SJCRH30 (cell line): ENCODE measurements at places on chromosomes 7 and 10.

DNA sequence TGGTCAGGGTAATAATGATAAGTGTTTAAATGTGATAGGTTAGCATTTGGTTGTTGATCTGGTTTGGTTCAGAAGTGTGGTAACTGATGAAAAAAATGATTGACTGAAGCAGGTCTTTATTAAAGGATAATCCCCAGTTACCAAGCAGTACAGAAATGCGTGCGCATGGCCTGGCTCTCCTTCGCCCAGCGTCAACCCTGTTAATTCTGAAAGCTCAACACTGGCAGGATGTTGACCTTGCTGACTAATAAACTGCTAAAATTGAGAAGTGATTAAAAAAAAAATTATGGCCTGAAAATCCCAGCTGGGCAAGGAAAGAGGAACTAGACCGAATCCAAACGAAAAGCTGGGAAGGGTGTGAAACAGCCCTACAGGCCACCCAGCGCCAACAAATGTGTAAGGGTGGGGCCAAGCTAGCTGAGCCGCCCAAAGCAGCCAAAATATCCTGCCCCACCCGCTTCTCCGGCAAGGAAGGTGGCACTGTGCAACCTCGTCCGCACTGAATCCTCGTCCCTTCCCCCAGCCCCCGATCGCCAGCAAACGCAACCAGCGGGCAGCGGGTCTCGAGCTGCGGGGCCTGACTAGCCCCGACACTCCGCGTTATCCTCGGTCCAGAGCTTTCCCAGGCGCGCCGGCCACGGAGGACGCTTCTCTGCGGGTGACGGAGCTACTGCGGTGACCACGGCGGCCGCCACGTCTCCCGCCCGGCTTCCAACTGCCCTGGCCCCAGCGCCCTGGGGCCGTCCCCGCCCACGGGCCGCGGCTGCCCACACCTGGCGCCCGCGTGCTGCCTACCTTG is 561 bp downstream of the SHTN1 start:
- DNase-seq = peak; percentile 53

GRCh38 chr10:78134773-78135306 is 101.2 kb downstream of the RPS24 start:
- peak; percentile 20 for DNase-seq

DNA sequence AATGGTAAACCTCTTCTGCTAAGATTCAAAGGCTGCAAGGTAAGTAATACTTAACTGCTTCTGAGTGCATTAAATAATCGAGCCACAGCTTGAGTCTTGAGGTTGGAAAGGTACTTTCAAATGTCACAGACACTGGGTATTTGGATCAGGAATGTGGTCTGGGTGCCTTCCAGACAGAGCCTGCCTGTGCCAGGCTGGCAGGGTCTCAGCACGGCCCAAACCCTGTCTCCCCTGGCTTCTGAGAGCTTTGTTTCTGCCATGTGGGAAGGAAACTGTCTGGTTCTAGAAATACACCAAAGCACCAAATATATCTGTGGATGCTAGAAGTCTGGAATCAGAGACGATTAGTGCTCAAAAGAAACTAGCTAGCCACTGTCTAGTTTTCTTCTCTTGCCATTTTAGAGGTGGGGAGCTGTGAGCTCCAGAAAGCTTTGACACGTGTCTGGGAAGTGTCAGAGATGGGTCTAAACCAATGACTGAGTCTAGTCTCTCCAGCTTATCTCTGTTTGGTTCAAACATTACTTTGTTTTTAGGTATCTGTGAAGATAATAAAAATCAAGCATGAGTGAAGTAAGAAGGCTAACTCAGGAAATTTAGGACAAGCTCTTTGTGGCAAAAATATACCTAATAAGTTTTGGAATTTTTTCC is 162.8 kb downstream of the CYP26A1 start:
- no peak for DNase-seq

DNA sequence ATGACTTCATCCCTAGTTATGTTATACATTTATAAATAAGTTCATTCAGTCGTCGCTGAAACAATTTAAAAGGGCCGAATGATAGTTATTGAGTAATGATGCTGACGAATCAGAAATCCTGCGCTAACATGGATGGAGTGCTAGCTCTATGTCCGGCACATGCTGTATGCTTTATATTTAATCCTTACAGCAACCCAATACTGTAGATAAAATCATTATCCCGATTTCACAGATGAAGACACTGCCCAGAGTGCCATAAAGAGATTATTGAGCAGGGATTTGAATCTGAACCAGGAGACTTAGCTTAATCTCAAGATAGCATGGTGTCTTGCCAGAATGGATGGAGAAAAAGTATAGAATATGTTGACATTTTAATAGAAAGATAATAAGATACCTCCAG is 1.1 kb upstream of the ICA1 start:
- DNase-seq = no peak

DNA sequence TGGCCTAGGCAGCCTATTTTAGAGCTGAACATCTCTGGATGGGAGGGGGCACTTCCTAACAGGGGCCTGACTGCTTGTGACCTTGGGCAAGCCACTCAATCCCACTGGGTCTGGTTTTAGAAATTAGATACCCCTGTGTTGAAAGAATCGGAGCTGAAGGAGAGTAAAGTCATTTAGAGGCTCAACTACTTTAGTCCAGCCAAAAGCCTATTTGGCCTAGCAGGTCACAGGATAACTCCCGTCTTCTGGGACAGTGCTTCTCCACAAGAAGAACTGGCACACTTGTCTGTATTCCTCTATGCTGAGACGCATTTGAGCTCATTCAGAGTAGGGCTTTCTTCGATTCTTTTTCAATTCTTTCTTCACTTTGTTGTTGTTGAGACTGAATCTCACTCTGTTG is 224.2 kb downstream of the CHCHD3 start:
- DNase-seq = no peak

DNA sequence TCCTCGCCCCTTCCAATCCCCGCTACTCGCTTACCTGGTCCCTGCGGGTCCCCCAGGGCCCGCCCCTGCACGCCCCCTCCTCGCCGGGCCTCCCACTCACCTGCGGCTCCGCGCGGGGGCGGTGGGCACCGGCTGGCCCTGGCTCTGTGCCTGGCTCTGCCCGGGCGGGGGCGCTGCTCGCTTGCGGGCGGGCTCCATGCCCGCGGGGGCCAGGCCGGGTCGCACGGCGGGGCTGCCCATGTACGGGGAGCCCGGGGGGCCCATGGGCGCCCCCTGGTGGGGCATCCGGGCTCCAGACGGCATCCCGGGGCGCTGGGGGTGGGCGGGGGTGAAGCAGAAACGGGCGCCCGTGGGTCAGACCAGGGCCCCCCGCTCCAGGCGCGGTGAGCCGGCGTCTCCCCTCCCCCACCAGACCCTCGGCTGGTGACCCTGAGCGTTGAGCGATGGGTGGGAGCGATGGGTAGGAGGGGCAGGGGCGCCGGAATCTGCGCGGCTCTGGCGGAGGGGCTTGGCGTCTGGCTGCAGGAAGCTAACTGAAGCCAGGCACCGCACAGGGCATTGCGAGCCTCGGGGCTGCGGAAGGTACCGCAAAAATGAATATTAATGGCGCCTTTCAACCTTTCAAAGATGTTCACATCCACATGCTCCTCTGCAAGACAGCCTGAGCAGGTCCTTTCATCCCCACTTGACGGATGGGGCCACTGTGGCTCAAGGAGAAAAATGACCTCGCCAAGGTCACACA is 3.0 kb downstream of the SMARCD3 start:
- no peak for DNase-seq

DNA sequence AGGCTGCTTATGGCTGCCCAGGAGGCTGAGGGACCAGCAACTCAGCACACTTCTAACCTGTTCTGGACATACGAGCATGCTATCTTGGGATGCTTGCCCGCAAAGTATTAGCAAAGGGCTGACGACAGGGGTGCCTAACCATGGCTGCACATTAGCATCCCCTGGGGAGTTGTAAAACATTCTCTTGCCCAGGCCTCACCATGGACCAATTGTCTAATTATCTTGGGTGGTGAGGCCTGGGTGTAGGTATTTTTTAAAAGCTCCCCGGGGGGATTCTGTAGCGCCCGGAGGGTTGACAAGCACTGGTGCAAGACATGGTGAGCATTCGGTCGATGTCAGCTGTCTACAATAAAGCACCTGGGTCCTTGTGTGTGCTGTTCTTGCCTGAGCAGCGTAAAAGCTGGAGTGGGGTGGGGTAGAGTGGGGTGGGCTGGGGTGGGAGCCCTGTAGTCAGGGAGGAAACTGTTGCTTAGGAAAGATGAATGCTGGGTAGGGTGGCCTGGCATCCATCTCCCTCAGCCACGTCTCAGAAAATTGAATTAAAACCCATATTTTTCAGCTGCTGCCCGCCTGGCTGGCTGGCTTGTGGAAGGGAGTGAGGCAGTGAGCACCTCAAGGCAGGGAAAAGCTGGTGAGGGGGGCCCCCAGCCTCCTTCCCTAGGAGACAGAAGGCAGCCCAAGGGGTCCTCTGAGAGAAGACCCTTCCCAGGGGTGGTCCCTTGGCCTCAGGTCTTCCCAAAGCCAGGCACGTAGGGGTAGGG is 2.9 kb upstream of the ADCYAP1R1 start:
- DNase-seq = no peak

GRCh38 chr7:106283831-106284713 is 711 bp downstream of the NAMPT start:
- DNase-seq = peak; percentile 61

DNA sequence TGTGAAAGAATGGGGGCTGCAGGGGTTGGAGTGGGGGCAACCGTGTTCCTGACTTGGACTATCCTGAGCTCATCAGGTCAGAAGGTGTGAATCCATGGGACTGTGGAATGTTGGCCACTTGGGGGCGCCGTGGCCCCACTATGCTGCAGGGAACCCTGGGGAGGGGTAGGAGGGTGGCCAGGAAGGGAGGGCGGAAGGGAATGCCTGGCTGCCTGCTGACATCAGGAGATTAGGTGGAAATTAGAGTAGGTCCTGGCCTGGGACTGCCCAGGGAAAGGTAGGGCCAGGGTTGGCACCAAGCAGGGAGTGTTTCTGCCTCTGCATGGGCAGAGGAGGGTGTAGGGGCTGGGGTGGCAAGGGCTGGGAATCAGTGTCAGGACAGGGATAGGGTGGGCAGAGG is 65.8 kb upstream of the PRSS58 start:
- DNase-seq = peak; percentile 40

DNA sequence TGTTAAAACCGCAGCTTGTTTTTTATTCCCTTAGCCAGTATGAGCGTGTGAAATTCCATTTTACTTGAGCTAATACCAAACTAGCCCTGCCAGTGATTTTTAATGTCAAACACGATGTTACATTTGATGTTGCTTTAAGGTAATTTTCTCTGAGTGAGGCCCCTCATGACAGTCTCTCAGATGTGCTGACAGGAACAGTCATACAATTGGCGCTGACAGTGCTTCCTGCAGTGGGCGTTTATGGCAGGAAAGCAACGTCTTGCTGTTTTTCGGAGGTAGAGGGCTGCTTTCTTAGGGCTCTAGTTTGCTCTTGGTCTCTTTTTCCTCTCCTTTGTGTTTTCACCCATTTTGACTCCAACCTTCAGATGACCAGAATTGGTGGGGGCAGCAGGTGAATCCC is 19.3 kb downstream of the PON1 start:
- no peak for DNase-seq

GRCh38 chr10:124231168-124232155 is 138.1 kb upstream of the CHST15 start:
- DNase-seq = no peak

DNA sequence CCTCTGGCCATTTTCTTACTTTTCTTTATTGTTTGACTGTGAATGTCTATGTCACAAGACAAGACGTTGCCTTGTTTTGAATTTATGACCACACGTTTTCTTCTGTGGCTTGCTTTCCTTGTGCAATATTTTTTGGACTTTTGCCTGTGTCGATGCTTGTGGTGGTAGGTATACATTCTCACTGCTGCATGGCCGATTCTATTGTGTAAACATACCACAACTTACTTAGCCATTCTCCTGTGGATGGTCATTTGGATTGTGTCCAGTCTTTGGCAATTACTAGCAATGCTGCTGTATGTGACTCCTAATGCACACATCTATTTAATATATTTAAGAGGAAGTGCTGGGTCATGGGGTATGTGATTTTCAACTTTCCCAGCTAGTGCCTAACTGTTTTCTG is 18.0 kb upstream of the DLG5 start:
- no peak for DNase-seq

DNA sequence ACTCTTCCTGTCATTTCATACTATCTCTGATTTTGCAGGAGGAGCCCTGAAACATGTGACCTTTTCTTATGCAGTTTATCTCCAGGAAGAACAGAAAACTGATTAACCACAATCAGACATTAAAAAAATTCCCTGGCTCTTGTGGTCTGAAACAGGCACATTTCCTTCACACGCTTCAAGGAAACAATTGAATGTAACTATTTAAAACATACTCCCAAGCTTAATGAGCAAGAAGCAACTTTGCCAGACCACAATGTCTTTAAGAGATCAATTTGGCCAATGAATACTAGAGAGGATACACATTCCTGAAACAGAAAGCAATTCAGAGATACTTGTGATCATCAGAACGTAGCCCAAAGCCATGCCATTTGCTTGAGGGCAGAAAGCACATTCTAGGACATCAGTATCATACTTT is 65.8 kb downstream of the PIP4K2A start:
- no peak for DNase-seq

DNA sequence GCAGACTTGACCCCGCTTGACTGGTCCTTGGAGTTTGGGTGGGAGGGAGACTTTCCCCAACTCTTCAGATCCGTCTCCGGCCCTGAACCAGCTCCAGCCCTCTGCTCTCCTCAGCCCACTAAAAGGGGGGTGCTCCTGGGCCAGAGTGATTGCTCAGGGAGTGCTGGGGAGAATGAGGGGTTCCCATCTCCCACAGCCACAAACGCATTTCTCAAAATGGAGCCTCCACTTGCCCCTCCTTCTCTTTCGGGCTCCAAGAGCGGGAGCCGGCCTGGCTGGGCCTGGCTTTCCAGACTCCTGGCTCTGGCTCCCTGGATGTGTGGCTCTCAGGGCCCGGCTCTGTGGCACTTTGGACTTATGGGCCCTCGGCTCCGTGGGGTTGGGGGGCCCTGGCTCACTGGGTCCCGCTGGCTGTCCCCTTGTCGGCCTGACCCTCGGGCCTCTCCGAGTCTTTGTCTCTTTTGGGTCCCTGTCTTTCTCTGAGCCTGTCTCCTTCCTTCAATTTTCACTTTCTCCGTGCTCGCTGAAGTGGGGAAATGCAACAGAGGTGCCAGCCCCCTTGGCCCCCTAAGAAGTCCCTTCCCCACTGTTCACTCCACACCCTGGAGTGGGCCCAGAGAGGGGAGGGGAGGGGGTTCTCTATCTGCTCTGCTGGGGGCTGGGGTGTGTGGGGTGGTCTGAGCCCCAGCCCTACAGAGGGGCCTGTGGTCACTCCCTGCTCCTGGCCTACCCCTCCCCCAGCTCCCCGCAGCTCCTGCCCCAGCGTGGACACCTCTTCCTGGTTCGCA is 713 bp downstream of the LZTS2 start:
- DNase-seq = peak; percentile 70
